SK-N-SH (cell line): ENCODE measurements at places on chromosomes 13 and 19. TPM values are rescaled to one million over a fixed set of nuclear protein-coding genes. Genes with fewer than 3 reads are reported as not detected.

The FSTL3 gene
- 64.4 and 73.0 TPM in 2 replicates for polyA plus RNA-seq

The PRKCG gene
- polyA plus RNA-seq, result 0.08 and 0.26 TPM in 2 replicates

- no peak for DNase-seq
- no peaks in the 10 kb centered on the region for H3K36me3 ChIP-seq
- no peak overlapping the region for H3K27ac ChIP-seq
- no peak overlapping the region for H3K4me3 ChIP-seq
These were observed 80.4 kb downstream of the MRPL57 start for GRCh38 chr13:21256891-21257290.

- DNase-seq, result no peak
- no peak overlapping the region for H3K27ac ChIP-seq
- peaks cover 6% of the 10 kb centered on the region for H3K36me3 ChIP-seq
- H3K4me1 ChIP-seq, result no peaks in the 10 kb centered on the region
- no peaks in the 10 kb centered on the region for H3K27me3 ChIP-seq
These were observed 60.2 kb downstream of the PEX11G start for GRCh38 chr19:7428651-7429113.

DNA sequence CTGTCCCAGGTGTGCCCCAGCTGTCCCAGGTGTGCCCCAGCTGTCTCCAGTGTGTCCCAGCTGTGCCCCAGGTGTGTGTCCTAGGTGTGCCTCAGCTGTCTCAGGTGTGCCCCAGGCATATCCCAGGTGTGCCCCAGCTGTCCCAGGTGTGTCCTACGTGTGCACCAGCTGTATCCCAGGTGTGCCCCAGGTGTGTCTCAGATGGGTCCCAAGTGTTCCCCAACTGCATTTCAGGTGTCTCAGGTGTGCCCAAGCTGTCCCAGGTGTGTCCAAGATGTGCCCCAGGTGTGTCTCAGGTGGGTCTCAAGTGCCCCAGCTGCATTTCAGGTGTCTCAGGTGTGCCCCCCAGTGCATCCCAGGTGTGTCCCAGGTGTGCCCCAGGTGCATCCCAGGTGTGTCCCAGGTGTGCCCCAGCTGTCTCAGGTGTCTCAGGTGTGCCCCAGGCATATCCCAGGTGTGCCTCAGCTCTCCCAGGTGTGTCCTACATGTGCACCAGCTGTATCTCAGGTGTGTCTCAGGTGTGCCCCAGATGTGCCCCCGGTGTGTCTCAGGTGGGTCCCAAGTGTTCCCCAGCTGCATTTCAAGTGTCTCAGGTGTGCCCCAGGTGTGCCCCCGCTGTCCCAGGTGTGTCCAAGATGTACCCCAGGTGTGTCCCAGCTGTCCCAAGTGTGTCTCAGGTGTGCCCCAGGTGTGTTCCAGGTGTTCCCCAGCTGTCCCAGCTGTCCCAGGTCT is 1.3 kb upstream of the GRK1 start:
- no peak overlapping the region for H3K27ac ChIP-seq
- H3K36me3 ChIP-seq, result no peaks in the 10 kb centered on the region
- no peaks in the 10 kb centered on the region for H3K4me1 ChIP-seq
- no peaks in the 10 kb centered on the region for H3K27me3 ChIP-seq
- no peak for DNase-seq
- H3K4me3 ChIP-seq, result no peak overlapping the region

- peak overlapping the region; percentile 89 for H3K4me3 ChIP-seq
- peak; percentile 68 for DNase-seq
- peak overlapping the region; percentile 91 for H3K27ac ChIP-seq
- H3K4me1 ChIP-seq, result peaks cover 36% of the 10 kb centered on the region
- H3K36me3 ChIP-seq, result peaks cover 29% of the 10 kb centered on the region
- no peaks in the 10 kb centered on the region for H3K27me3 ChIP-seq
These were observed 463 bp upstream of the TSC22D1 start for GRCh38 chr13:44576351-44577235.

GRCh38 chr19:1863328-1863637 is at the start of gene KLF16:
KLF16 (minus strand) TSS chr19:1863579; CDS start chr19:1863497, 82 bp downstream.
- H3K4me1 ChIP-seq, result peaks cover 38% of the 10 kb centered on the region; the same call in 1 of the 2 replicates
- no peaks in the 10 kb centered on the region for H3K27me3 ChIP-seq
- H3K36me3 ChIP-seq, result no peaks in the 10 kb centered on the region
- no peak for DNase-seq
- peak within 1 kb of the TSS; percentile 93 for H3K27ac ChIP-seq
